CD4-positive, alpha-beta T cell (primary cell): ENCODE measurements at places on chromosomes 13 and 19.

- H3K4me1 ChIP-seq, result no peaks in the 10 kb centered on the region
- H3K27ac ChIP-seq, result no peak overlapping the region
- no peaks in the 10 kb centered on the region for H3K27me3 ChIP-seq
These were observed 115.8 kb downstream of the NBEA start for GRCh38 chr13:35057858-35058257.

DNA sequence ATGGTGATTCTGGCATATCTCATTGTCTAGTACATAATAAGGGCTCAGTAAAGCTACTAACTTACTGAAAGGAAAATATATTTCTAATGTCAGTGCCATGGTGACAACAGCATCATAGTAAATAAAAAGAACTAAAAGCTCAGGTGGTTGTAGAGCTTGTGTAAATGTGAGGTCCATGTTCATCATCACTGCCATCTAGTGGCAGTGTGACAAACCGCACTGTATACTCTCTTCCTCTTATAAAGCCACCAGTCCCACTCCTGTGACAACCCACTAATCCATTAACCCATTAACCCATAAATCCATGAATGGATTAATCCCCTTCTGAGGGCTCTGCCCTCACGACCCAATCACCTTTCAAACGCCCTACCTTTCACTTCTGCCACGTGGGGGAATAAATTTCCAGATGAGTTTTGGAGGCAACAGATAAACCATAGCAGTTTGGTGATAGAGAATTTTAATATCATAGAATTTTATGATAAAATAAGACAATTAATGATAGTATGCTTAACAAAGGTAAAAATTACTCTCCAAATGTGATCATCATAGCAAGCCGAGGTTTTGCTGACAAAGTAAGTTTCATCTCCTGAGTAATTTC, 160.4 kb upstream of the SGCG start:
- no peaks in the 10 kb centered on the region for H3K36me3 ChIP-seq
- DNase-seq, result no peak
- H3K27ac ChIP-seq, result no peak overlapping the region
- H3K4me1 ChIP-seq, result no peaks in the 10 kb centered on the region

DNA sequence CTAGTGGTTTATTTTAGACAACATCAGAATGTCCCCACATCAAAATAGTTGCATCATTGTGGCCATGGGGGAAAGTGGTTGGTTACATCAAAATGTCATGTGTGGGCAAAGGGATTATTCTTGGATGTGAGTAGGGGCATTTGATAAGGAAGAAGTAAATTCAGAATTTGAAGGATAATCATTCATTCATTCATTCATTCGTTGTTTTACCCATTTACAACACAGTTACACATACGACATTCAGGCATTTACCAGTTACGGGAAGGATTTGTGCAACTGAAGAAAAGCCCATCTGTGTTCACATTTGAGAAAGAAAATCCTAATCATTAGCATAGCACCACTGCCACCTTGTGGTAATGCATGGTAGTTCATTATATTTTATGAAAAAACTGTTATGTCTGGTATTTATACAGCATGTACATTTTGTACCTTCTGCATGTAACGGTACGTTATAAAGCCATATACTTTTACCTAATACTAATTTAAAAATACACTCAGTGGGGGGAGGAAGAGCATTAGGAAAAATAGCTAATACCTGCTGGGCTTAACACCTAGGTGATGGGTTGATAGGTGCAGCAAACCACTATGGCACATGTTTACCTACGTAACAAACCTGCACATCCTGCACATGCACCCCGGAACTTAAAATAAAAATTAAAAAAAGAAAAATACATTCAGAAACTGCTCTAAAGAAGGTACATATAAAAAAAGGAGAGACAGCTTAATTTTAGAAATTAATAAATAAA, 62.1 kb downstream of the DGKH start:
- DNase-seq, result no peak
- H3K4me1 ChIP-seq, result no peaks in the 10 kb centered on the region
- H3K27ac ChIP-seq, result no peak overlapping the region
- no peak overlapping the region for H3K4me3 ChIP-seq
- H3K36me3 ChIP-seq, result no peaks in the 10 kb centered on the region

DNA sequence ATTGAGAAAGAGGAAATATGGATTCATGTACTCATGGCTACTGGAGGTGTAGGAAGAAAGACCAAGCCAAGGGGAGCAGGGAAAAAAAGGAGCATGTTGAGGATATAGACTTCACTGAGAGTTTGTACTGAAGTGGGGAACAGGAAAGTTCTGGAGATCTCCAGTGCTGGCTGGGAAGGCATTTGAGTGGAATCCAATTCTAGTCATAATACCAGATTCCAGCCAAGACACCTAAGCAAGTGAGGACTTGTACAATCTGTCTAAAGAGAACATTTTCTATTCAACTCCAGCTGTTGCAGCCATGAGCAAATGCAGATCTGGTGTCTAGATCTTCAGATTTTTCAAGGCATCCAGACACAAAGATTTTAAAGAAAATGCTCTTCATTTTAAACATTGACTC, 412.5 kb downstream of the OXGR1 start:
- no peaks in the 10 kb centered on the region for H3K27me3 ChIP-seq
- H3K4me1 ChIP-seq, result no peaks in the 10 kb centered on the region
- no peaks in the 10 kb centered on the region for H3K36me3 ChIP-seq

DNA sequence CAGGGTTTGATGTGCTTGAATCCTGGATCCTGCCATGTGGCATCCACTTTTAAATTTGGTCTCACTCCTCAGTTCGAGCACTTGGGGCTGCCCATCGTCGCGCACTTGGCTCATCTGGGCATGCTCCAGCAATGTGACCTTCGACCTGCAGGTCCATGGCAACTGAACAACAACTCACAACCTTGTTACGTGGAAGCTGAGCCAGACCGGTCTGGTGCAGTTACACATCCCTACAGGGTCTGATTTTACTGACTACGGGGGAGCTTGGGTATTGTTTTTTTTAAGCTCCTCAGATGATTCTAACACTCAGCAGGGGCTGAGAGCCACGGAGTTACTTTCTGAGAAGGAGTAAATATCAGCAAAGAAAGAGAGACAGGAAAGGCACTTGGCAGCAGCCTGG, 769.6 kb downstream of the UQCRFS1 start:
- H3K27me3 ChIP-seq, result no peaks in the 10 kb centered on the region
- H3K4me1 ChIP-seq, result no peaks in the 10 kb centered on the region
- no peaks in the 10 kb centered on the region for H3K36me3 ChIP-seq
- DNase-seq, result no peak
